Right lobe of liver (tissue), 6 donors: ENCODE measurements at places on chromosomes 1 and 21. TPM values are rescaled to one million over a fixed set of nuclear protein-coding genes. Genes with fewer than 3 reads are reported as not detected.
A peak's percentile ranks its signal among the peaks of the same experiment; 100 is the strongest.

The FAM78B gene
- 1.1 TPM for total RNA-seq

The MFN2 gene
- 62.1 TPM for total RNA-seq

The HSD11B1 gene
- 281 TPM for total RNA-seq

The TCEA3 gene
- total RNA-seq, result 56.7 TPM

The DISP3 gene
- total RNA-seq, result not detected

The SMIM34 gene
- total RNA-seq, result not detected

The NIBAN1 gene
- total RNA-seq, result 2.0 TPM

The SPRR5 gene
- total RNA-seq, result not detected

The KRTAP19-1 gene
- total RNA-seq, result not detected

The TMEM79 gene
- 1.7 TPM for total RNA-seq

The FAM72C gene
- not detected for total RNA-seq

- DNase-seq, result peak; percentile 70
- H3K27me3 ChIP-seq, result no peaks in the 10 kb centered on the region
- no peaks in the 10 kb centered on the region for H3K36me3 ChIP-seq
- H3K4me1 ChIP-seq, result no peaks in the 10 kb centered on the region
- H3K4me3 ChIP-seq, result no peak overlapping the region
Measured at GRCh38 chr1:210407207-210407886, 78.6 kb downstream of the HHAT start.

DNA sequence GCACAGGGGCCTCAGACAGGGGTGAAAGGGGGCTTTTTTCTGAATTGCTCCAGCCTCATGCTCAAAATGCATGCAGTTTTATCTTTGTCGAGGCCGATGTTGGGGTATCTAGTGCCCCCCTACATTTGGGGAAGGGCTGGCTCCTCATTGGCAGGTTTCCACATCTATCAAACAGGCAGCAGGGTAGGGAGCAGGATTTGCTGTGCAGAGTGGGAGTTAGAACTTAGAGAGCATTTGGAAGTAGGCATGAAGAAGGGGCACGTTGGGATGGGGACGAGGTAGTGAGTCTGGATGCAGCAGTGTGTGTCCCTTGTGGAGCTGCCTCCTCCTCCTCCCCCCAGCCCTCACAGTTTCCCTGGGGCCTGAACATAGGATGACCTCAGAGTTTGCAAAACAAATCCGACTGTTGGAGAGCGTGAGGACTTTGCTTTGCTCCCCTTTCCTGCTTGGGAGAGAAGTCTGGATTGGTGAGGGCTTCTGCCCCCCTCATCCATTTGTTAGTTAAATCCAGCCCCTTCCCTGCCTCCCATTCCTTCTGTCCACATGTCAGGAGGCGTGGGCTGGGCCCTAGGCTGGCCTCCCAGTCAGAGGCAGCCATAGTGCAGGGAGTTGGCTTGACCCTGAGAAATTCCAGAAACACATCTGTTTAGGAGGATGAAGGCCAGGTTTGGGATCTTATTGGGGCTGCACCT, 36.9 kb upstream of the GPR37L1 start:
- H3K4me3 ChIP-seq, result no peak overlapping the region
- no peaks in the 10 kb centered on the region for H3K27me3 ChIP-seq
- no peak overlapping the region for H3K27ac ChIP-seq
- no peaks in the 10 kb centered on the region for H3K36me3 ChIP-seq
- no peak for DNase-seq

DNA sequence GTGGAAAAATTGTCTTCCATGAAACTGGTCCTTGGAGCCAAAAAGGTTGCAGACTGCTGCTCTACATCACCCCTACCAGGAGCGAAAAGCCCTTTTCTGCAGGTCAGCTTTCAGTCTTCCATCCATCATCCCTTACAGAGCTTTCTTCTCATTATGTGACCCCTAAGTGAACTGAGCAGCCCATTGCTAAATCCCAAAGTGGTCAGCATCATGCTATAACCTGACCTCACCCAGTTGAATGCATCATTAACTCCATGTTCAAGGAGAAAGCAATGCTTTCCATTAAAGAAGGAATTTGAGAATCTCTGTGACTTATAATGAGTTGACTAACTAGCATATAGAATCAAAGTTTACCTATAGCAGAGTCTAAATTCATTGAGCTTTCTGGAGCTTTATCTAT, 10.4 kb upstream of the IL24 start:
- H3K4me3 ChIP-seq, result no peak overlapping the region
- no peak for DNase-seq
- H3K4me1 ChIP-seq, result no peaks in the 10 kb centered on the region

- no peaks in the 10 kb centered on the region for H3K27me3 ChIP-seq
- H3K4me1 ChIP-seq, result no peaks in the 10 kb centered on the region
- H3K36me3 ChIP-seq, result no peaks in the 10 kb centered on the region
- no peak for DNase-seq
- no peak overlapping the region for H3K27ac ChIP-seq
Measured at GRCh38 chr1:160664573-160665051, 17.8 kb upstream of the SLAMF1 start.

- no peaks in the 10 kb centered on the region for H3K36me3 ChIP-seq
- no peaks in the 10 kb centered on the region for H3K4me1 ChIP-seq
- H3K27ac ChIP-seq, result no peak overlapping the region
- H3K27me3 ChIP-seq, result no peaks in the 10 kb centered on the region
Measured at GRCh38 chr21:42319376-42319775, 4.2 kb upstream of the TFF3 start.

- no peaks in the 10 kb centered on the region for H3K4me1 ChIP-seq
- no peak overlapping the region for H3K4me3 ChIP-seq
- no peak for DNase-seq
- no peak overlapping the region for H3K27ac ChIP-seq
Measured at GRCh38 chr1:35925741-35926140, 5.2 kb upstream of the AGO3 start.

DNA sequence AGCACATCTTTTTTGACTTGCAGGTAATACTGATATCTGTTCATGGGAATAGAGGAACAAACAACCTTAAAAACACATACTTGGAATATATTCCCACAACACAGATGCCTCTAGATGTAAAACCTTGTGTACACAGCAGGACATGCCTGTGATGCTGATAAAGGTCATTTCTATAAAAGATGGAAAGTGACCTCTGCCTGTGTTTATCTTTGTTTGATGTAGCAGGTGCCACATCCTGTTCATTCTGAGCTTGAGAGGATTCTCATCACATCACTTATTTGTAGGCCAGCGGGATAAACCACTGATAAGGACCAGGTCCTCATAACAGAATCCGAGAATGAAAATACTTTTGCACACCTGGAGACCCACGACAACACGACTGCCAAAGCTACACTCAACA, 133.7 kb downstream of the SMYD2 start:
- H3K4me3 ChIP-seq, result no peak overlapping the region
- no peaks in the 10 kb centered on the region for H3K36me3 ChIP-seq
- no peak for DNase-seq
- H3K4me1 ChIP-seq, result no peaks in the 10 kb centered on the region
- H3K27me3 ChIP-seq, result no peaks in the 10 kb centered on the region

DNA sequence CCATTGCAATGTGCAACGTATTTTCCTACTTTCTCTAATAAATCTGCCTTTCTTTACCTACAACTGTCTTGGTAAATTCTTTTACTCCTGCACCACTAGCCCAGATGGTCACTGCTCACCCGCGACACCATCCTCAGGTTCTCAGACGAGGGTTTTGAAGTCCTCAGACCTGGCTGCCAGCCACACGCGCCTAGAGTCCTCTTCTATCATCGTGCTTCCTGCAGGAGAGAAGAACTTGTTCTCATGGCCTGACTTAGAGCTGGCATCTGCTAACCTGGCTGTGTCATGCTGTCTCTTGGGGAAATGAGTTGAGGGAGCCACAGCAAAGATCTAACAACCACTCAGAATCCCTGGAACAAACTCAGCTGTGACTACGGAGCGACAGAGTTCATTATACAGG, 30.3 kb upstream of the PGBD5 start:
- no peaks in the 10 kb centered on the region for H3K4me1 ChIP-seq
- no peaks in the 10 kb centered on the region for H3K27me3 ChIP-seq
- no peak for DNase-seq
- no peaks in the 10 kb centered on the region for H3K36me3 ChIP-seq
- H3K4me3 ChIP-seq, result no peak overlapping the region
- no peak overlapping the region for H3K27ac ChIP-seq

- H3K4me3 ChIP-seq, result no peak overlapping the region
- H3K36me3 ChIP-seq, result no peaks in the 10 kb centered on the region
- DNase-seq, result no peak
- no peak overlapping the region for H3K27ac ChIP-seq
Measured at GRCh38 chr1:56335394-56335793, 244.0 kb downstream of the PLPP3 start.

GRCh38 chr1:232016616-232017015, 390.0 kb downstream of the DISC1 start:
- H3K27ac ChIP-seq, result no peak overlapping the region
- DNase-seq, result no peak
- H3K4me3 ChIP-seq, result no peak overlapping the region

- H3K27me3 ChIP-seq, result no peaks in the 10 kb centered on the region
- peak overlapping the region; percentile 94 for H3K27ac ChIP-seq
- no peaks in the 10 kb centered on the region for H3K36me3 ChIP-seq
- no peaks in the 10 kb centered on the region for H3K4me1 ChIP-seq
- H3K4me3 ChIP-seq, result no peak overlapping the region
- no peak for DNase-seq
Measured at GRCh38 chr1:150564051-150564991, 15.1 kb downstream of the MCL1 start.

- no peaks in the 10 kb centered on the region for H3K27me3 ChIP-seq
- H3K27ac ChIP-seq, result no peak overlapping the region
- DNase-seq, result no peak
- H3K36me3 ChIP-seq, result no peaks in the 10 kb centered on the region
- H3K4me1 ChIP-seq, result no peaks in the 10 kb centered on the region
Measured at GRCh38 chr1:29832936-29833335, 596.6 kb downstream of the PTPRU start.

DNA sequence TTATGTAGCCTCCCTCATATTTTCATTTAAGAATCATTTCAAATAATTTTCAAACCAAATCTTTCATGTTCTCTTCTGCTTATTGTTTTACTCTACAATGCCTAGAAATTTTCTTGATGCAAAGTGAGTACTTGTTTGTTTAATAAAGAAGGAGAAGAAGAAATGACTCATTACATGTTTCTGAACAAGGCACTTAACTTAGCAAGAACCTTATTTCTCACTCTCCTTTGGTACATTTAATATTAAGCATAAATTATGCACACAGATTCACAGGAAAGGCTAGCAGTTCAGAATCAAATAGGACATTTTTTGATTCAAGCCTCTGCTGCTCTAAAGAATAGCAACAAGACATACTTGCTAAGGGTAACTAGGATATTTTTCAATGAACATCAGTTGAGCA, 9.1 kb downstream of the SCYL3 start:
- no peaks in the 10 kb centered on the region for H3K36me3 ChIP-seq
- no peak overlapping the region for H3K27ac ChIP-seq
- H3K27me3 ChIP-seq, result no peaks in the 10 kb centered on the region

DNA sequence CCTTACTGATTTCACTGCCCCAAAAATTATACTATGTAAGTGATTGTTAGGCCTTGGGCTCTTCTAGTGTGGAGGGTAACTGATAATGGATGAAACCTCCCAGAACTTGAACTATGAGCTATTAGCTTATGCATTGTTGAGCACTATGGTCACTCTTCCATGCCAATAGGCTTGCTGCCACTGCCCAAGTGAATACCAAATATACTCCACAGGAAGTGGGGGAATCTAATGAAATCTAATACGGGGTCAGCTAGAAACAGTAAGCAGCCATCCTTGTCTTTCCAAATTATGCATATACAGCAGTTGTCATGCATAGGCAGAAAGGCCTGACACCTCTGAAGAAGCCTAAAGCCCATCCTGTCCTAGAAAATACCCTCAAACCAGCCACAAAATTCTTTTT, 198.7 kb upstream of the PTBP2 start:
- no peak overlapping the region for H3K4me3 ChIP-seq
- no peaks in the 10 kb centered on the region for H3K27me3 ChIP-seq
- no peak overlapping the region for H3K27ac ChIP-seq

DNA sequence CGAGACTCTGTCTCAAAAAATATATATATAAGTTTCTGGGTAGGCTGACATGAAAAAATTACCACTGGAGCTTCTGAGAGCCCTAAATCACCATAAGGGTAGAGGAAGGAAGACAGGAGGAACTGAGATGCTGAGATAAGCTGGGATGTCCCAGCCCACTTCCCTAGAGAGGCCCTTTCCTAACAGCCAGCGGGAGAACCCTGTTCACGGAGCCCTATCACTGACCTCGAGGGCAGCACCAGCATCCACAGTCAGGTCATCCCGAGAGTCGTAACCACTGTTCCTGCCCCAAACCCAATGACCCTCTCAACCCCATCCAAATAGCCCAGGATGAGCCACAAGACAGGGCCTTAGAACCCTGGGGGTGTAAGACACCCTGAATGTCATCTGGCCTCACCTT, 77.5 kb downstream of the CD34 start:
- H3K4me3 ChIP-seq, result no peak overlapping the region
- H3K36me3 ChIP-seq, result no peaks in the 10 kb centered on the region
- DNase-seq, result no peak
- no peak overlapping the region for H3K27ac ChIP-seq
- peaks cover 9% of the 10 kb centered on the region for H3K4me1 ChIP-seq

- H3K36me3 ChIP-seq, result no peaks in the 10 kb centered on the region
- H3K27ac ChIP-seq, result no peak overlapping the region
- H3K4me1 ChIP-seq, result no peaks in the 10 kb centered on the region
- no peaks in the 10 kb centered on the region for H3K27me3 ChIP-seq
Measured at GRCh38 chr1:167782946-167783345, 61.2 kb downstream of the MPZL1 start.
